ENCODE measurements at places on chromosomes 7 and 10.
A peak's percentile ranks its signal among the peaks of the same experiment; 100 is the strongest.

DNA sequence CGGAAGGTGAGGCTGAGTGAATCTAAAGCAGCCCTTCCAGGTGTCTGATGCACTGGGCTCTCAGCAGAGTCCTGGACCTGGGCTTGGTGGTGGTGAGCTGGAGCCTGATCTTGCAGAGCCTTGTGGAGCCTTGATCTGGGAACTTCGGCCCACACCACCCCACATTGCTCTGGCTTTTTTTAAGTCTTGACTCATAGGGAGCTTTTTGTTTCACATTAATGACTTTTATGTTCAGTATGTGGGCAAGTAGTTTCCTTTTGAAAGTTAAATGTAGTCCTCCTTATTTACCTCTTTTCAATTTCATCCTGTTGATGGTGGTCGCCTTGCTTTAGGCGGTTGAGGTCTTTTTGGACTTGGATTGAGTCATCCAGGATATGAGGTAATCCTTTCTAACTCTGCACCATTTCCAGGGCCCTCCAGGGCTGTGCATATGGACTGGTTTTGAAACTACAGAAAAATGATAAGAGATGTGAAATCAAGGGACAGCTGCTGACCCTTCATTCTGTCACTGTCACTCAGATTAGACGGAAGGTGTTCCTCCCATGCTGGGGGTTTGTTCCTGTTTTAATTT lies 2.9 kb upstream of the NRAP start:
- DNase-seq, result no peak

DNA sequence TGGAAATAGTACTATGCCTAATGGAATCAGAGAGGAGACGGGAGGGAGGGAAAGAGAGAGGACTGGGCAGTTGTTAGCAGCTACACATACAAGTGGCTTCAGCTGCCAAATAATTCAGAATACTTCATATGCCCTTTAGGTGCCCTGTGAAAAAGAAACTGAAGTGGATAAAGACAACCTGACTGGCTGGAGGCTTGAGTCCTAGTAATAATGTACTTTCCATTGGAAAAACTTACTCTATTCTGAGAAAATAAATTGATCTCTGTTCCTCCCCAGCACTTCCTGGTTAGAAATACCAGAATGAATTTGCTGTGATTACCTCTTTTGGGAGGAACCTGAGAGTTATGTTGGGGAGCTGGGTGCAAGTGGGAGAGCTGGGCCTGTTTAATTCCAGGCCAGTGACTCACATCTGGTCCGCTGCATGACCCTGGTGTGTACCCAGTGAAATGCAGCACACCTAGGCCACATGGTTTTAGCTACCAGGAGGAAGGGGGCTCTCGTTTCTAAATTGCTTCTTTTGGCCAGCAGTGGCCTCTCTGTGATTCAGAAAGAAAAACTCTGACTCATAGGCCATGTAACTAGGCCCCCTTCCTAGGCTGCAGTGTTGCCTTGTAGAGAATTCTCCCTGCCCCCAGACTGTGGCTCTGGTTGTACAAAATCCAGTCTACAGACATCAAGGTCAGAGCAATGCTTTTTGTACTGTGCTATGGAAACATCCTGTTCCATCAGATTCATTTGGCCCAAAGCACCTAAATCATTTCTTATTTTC lies 6.5 kb downstream of the AGFG2 start:
- no peak for DNase-seq

DNA sequence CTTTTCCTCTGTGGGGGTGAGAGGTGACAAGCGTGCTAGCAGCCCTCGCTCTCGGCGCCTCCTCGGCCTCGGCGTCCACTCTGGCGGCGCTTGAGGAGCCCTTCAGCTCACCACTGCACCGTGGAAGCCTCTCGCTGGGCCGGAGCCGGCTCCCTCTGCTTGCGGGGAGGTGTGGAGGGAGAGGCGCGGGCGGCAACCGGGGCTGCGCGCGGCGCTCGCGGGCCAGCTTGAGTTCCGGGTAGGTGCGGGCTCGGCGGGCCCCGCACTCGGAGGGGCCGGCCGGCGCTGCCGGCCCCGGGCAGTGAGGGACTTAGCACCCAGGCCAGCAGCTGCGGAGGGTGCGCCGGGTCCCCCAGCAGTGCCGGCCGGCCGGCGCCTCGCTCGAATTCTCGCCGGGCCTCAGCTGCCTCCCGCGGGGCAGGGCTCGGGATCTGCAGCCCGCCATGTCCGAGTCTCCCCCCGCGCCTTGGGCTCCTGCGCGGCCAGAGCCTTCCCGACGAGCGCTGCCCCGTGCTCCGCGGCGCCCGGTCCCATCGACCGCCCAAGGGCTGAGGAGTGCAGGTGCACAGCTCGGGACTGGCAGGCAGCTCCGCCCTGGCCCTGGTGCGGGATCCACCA lies 352.8 kb upstream of the PODXL start:
- no peak for DNase-seq

DNA sequence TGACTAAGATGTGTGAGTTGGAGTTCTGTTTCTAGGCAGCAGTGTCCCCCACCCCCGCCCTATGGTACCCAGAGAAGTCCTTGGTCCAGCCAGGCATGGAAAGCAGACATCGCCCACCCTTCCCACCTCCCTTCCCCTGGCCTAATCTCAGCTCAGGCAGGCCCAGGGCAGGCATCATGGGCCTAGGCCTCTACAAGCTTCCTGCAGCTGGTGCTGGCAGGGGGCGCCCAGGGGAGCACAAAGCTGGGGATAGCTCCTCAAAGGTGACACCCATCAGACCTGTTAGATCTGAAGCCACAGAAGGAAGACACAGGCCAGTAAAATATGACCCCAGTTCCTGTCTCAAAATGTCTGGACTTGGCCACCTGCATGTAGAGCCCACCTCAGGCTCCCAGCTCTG lies 18.9 kb upstream of the UNC5B start:
- no peak for DNase-seq

DNA sequence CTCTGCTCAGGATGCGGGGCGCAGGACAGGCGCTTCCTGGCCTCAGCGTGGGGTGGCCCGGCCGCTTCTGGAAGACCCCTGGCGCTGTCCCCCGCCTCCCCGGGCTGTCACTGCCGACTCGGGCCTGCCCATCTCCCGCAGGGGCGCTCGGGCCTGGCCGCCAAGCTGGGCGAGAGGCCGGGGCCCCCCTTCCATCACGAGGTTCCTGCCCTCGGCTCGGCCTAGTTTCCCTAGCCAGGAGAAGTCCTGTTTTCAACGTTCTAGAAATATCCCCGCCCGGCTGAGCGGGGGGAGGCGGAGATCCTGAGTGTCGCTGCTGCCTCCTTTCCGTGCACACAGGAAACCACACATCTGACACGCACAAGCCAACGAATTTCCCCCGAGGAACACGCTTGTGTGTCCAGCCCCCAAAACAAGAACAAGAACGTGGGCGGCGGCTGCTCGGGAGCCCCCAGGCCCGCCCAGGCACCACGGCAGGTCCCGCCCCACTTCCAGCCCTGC lies 33.7 kb downstream of the AP5Z1 start:
- no peak for DNase-seq

DNA sequence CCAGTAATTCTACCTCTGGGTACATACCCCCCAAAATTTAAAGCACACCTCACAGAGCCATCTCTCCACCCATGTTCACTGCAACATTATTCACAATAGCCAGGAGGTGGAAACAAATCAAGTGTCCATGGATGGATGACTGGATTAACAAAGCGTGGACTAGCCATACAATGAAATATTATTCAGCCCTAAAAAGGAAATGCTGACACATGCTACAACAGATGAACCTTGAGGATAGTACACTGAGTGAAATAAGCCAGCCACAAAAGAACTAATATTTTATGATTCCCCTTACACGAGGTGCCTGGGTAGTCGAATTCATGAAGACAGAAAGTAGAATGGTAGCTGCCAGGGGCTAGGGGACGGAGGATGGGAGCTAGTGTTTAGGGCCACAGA lies 31.1 kb upstream of the PTPRN2 start:
- no peak for DNase-seq

DNA sequence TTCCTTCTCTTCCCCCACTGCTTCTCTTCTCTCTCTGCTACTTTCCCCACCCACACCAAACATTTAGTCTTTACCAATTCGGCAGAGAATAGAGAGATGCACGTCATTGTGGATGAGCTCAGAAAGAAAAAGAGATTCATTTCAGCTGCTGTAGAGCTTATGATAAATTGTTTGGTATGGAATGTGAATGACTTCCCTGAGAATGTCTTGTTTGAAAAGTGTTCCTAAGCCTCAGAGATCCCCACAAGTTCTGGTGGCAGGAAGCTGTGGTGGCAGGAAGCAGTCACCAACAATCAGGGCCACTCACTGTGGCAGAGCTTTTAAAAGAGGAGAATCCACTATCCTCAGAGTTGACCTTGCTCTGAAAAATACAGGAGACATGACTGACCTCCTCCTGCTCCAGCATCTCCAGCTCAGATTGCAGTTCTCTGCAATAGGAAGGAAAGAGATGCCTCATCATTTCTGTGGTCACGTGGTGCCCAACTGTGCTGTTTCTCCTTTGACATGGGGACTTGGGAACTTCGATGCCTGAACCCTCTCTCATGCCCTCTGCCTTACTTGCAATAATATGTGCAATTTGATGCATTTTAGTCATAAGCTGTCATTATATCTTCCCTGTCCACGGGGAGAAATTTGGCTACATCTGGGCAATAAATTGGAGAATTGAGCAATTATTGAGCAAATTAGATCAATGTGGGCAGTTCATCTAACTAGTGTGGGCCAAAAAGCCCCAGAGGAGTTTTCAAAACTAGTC lies 76.5 kb downstream of the BMPER start:
- DNase-seq, result no peak

DNA sequence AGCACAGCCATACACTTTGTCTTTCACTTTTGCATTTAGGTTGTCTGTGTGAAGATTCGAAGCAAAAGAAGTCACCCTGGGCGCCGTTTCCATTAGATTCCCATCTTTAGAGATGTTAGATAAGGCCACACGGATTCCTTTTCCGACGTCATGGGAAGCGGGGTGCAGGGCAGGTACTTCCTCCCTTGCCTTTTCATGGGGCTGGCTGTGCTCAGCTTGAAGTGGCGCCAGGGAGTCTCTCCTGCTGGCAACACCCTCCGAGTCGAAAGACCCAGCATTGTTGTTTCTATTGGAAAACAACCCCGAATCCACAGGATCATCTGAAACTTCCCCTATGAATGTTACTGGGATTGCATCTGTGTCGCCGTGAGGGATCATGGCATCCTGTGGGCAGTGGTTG lies 246.4 kb upstream of the GRB10 start:
- peak; percentile 10 for DNase-seq
